Activated naive CD4-positive, alpha-beta T cell treated with anti-CD3 and anti-CD28 coated beads for 36 hours (primary cell): ENCODE measurements at places on chromosomes 2 and 18.

DNA sequence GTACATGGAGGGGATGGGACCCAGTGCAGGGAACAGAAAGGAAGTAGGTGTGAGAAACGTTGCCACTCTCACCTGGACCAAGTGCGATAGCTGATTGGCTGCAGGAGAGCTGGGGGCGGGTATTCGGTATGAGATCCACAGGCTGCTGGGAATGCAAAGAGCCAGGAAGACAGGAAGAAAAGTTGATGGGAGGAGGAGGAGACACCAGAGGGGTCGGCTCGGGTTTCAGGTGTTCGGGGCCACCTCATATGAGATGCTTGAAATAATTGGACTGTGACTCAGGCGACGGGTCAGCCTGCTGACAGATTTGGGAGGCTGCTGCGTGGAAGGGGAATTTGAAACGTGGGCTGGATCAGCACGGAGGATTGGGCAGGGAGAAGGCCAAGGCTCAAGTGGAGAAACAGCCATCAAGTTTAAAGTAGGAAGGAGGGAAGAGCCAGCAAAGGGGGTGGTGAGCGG is 65.1 kb downstream of the MRPS9 start:
- DNase-seq: no peak

DNA sequence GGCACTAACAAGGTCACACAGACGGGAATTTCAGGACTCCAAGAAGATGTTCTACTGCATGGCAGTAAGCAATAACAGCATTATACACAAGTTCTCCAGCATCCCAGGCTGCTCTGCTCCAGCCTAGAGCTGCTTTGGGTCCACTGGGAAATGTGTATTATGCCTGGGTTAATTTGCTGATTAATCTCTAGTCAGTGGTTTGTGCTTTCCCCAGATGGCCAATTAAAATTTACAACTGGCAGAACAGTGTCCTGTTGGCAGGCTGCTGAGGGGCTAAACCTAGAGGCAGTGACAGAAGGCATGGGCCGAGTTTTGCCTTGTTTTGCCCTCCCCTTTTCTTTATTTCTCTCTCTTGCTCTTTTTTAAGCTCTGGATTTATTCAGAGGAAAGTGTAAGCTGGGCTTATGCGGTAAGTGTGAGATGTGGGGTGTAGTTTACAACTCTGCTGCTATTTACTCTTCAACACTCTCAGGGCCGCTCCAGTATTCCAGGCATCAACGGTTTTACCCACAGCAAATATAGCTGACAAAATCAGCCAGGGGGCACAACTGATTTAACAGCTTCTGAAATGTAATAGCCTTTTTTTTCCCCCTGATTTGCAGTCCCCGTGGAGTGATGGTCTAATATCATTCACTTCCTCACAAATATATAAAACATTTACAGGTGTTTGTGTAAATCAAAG is 348.0 kb downstream of the GPD2 start:
- no peak for DNase-seq

DNA sequence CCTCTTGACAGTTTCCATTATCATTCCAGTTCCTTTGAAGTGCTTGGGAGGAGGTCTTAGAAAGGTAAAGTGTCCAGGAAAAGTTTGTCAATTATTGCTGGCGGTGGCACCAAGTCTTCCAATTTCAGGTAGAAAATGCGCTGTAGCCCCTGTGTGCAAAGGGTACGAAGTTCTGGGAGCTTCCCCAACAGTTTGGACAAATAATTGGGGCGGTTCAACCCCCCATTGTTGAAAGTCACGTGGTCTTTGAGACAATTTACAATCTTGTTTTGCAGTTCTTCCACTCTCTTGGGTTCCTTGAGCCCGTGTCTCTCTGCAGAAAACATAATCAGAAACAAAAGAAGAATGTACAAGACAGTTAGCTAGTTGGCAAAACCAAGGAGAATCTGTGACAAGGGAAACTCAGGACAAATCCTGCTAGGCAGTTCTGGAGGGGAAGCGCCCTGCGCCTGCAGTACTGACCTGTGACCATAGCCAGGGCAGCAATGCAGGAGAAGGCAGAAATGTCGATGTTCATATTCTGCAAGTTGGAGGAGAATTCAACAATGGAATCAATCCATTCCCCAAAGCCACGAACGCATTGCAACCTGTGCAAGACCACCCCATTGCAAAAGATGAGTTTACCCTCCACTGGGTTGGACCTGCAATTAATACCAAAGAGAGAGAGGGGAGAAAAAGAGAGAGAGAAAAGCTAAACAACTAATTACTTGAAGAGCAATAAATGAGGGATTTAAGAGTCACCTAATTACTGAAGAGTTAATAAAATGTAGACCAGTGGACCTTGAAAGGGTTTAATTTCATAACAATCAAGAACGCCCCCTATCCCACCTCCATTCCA is 6.6 kb downstream of the NR4A2 start:
- no peak for DNase-seq

GRCh38 chr2:40556293-40556692 is 104.4 kb upstream of the SLC8A1 start:
- no peak for DNase-seq

DNA sequence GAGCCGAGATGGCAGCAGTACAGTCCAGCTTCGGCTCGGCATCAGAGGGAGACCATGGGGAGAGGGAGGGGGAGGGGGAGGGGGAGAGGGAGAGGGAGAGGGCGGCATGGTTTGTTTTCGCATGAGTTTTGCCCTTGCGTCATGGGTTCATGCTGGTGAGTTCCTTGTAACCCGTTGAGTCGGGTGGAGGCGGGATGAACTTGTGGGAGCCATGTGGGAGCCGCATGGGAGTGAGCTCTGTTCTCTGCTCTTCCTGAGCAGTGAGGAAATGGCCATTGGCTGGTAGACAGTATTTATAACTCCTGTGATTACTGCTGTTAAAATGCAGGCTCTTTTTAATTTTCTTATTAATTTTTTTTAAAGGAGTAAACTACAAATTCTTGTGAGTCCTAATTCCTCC is 108.0 kb downstream of the CEP192 start:
- DNase-seq: no peak

DNA sequence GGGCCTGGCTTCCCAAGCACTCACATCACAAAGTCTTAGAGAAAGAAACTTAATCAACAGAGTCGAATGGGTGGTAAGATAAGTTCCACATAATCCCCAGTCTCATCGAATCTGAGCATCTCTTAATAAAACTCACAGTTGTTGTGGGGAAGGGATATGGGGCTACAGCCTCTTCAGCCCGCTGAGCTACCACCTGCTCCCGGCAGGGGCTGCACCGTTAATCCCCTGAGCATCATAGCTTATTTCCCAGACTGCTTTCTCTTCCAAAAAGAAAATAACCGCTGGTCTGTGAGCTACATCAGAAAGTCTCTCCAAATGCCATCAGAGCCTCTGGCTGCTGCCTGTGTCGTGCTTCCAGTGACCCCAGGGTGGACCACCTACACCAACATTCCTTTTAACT is 139.4 kb upstream of the CELF4 start:
- DNase-seq: no peak

DNA sequence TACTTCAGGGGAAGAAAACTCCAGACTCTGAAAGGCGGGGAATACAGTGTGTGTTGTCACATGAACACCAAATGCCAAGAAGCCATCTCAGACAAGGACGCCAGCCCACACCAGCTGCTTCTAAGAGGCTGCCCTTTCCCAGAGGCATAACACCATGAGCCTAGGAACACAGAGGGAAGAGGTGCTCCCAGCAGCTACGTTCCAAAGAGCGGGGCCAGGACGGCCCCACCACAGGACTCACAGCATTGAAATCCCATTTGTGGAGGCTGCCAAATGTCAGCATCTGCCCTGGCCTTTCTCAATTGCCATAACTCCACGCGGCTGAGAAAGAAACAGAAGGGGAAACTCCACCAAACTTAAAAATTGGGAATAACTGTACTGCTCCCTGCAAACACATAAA is 20.1 kb upstream of the ID2 start:
- no peak for DNase-seq

GRCh38 chr2:14336759-14337382 is 295.6 kb upstream of the LRATD1 start:
- DNase-seq: no peak

DNA sequence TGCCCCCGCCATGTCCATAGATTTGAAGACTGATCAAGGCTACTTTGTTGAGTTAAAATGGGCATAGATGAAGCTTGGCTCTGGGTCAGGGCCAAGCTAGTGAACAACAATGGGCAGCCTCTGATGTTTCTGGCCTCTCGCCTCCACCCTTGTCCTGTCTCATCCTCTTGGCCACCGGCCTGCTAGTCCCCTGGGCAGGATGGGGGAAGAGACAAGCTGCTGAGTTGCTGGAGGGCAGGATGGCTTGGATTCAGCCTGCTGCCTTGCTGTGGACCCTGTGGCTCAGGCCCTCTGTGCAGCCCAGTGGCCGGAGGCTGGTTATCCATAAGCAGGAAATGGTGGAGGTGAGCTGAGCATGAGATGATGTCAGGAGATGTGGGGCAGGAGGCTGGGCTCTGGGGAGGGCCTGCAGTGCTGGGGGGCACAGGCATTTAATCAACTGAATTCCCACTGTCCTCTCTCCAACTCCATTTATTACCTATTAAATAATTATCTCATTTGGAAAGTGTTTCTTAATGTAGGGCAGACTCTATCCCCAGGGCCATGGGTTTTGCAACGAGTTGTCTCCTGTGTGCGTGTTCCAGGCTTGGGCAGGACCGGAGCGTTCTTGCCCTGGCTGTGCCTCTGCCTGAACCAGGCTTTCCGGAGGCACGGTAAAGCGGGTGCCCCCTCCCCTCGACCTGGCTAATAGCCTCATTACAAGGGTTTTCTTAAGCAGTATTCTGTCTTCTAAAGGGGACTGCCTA is 122.9 kb downstream of the GLI2 start:
- no peak for DNase-seq

GRCh38 chr2:188610827-188611226 is 319.2 kb downstream of the GULP1 start:
- no peak for DNase-seq

DNA sequence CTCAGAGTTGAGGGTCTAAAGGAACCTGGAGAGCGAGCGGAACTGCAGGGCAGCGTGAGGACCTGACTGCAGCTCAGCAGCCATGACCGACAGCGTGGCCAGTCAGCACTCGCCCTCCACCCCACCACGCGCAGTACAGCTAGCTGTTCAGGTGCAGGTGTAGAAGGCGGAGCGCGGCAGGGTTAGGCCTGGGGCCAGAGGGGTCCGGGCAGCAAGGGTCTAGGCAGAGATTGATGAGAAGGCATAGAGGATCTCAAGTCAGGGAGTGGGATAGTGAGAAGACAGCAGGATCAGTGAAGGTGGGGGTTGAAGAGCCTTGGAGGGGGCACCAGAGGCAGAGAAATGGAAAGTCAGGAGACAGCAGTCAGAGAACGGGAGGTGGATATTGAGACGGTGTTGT is 71.0 kb downstream of the STEAP3 start:
- no peak for DNase-seq

- no peak for DNase-seq
Measured at GRCh38 chr18:58361212-58361611, 267.7 kb downstream of the ALPK2 start.

- DNase-seq: no peak
Measured at GRCh38 chr18:23243178-23243577, 107.9 kb downstream of the CABLES1 start.

- DNase-seq: no peak
Measured at GRCh38 chr18:48656582-48656981, 117.8 kb downstream of the CTIF start.

GRCh38 chr2:72788756-72789155 is 37.1 kb downstream of the EXOC6B start:
- no peak for DNase-seq

- DNase-seq: no peak
Measured at GRCh38 chr2:30147196-30147714, 448 bp downstream of the YPEL5 start.

DNA sequence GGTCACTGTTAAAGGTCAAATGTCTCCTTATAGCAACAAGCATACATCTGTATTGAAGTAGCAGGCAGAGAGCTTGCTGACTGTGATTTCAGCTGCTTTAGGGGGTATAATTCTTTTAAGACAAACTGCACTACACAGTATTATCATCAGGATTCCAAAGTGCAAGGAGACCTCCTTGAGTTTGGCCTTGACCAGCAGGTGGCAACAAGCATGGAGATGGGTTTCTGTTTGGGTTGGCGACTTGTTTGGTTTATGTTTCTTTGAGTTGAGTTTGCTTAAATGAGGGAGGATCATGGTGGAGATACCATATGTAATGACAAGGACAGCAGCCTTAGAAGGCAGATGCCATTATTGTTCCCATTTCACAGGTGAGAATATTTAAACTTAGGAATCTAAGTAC is 681.0 kb upstream of the ID2 start:
- DNase-seq: no peak

- no peak for DNase-seq
Measured at GRCh38 chr2:109444916-109445315, 168.8 kb downstream of the SEPTIN10 start.

DNA sequence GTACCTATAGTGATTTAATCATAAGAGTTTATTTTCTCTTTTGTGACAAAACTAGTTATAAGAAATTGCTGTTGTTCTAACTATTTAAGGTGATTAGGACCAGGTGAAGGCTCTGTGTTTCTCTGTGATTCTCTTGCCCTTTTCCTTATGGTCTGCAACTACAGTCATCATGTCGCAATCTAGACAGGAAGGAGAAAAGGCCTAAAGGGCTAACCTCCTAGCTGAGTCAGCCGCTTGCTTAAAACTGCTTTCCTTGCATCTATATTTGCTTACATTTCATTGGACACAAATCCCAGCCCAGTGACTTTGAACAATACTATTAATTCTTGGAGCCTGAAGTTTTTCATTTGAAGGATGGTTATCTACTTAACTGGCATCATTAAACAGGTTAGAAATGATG is 93.1 kb downstream of the PIK3C3 start:
- DNase-seq: no peak

DNA sequence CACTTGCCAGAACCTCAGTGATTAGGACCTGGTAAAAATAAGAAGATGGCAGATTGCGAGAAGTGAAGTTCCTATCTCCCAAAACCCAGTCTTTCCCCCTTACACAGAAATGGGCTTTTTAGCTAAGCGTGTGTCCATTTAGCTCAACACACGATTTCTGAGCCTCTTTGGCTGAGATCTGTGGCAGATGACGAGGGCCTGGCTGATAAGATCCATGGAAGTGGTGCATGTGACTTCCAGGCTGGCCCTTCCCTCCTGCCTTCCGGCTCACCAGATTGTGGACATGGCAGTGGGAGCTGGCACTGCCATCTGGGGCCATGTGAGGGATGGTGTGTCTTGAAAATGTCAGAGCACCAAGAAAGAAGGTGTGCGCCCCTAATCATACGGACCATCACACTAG is 41.0 kb upstream of the ZFP36L2 start:
- no peak for DNase-seq

GRCh38 chr2:103529798-103530502 is 768.1 kb downstream of the TMEM182 start:
- no peak for DNase-seq
